ENCODE measurements at places on chromosomes 2 and 18.

DNA sequence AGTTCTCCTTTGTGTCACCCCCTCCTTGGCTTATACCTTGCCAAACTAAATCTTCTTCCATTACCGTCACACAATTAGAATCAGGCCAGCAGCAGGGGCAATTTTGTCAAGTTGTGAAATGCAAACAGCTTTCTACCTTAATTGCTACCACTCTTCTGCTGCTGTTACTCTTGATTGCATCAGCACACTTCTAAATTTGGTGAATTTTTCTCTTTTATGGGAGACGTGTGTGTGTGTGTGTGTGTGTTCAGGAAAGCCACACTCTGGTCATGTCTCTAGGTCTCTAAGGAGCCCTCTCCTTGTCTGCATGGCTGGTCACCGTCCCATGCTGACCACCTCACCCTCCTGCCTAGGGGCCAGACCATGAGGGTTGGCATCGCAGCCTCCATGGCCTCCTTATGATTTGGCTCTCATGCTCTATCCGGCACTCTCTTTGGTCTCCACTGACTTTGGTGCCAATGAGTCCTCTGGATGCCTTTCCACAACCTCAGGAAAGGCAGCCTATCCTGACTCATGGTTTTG lies 87.7 kb downstream of the GATA6 start:
- DNase-seq: no peak

- DNase-seq: no peak
Observed at GRCh38 chr2:169910109-169910799, 83.0 kb downstream of the UBR3 start.

GRCh38 chr18:46469186-46469915 lies 187.7 kb downstream of the LOXHD1 start:
- no peak for DNase-seq

- no peak for DNase-seq
Observed at GRCh38 chr18:28854964-28855363, 678.0 kb upstream of the CDH2 start.

- DNase-seq: no peak
Observed at GRCh38 chr2:239305771-239306170, 95.0 kb downstream of the HDAC4 start.

DNA sequence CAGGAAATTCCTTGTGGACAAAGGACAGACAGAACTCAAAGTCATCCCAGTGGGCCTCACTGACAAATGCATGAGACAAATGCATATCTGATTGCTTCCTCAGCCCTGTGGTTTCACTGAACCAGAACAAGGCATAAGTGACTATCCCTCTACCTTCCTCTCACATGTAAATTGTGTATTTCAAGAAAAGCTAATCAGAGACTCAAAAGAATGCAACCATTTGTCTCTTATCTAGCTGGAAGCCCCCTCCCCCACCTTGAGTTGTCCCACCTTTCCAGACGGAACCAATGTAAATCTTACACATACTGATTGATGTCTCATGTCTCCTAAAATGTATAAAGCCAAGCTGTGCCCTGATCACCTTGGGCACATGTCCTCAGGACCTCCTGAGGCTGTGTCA lies 102.0 kb upstream of the TMEM200C start:
- no peak for DNase-seq

GRCh38 chr2:217953011-217953481 lies 49.7 kb downstream of the TNS1 start:
- no peak for DNase-seq

DNA sequence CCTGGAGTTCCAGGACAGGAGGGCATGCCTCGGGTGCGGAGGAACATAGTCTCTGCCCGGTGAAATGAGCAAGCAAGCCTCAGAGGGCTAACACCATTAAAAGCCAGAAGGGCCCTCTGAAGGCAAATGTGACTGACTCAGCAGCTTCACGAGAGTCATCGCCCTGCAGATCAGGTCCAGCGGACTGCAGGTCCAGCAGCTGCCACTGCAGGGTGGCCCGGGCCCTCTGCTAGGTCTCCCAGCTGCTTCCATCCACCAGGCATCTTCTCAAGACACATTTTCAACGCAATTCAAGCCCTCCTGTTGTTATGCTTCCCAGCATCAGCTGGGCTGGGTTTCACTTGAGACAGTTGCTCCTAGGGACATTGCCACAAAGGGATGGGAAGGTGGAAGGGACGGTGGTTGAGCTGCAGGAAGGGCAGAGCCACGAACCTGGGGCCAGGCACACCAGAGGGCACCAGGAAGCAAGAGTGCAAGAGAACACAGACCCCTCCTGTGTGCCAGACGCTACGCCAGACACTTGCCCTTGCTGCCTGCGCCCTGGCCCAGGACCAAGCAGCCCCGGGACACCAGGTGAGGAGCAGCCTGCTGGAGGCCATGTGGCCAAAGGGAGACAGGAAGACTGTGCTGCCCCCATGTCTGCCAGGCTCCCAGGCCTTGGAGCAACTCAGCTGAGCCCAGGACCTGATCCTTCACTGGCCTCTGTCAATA lies 173.0 kb downstream of the HDAC4 start:
- no peak for DNase-seq

- DNase-seq: no peak
Observed at GRCh38 chr2:237472187-237472712, 14.8 kb upstream of the MLPH start.

GRCh38 chr2:7930800-7931635 lies 750.8 kb upstream of the ID2 start:
- DNase-seq: peak; percentile 70

- no peak for DNase-seq
Observed at GRCh38 chr2:147595200-147595599, 249.6 kb upstream of the ACVR2A start.

DNA sequence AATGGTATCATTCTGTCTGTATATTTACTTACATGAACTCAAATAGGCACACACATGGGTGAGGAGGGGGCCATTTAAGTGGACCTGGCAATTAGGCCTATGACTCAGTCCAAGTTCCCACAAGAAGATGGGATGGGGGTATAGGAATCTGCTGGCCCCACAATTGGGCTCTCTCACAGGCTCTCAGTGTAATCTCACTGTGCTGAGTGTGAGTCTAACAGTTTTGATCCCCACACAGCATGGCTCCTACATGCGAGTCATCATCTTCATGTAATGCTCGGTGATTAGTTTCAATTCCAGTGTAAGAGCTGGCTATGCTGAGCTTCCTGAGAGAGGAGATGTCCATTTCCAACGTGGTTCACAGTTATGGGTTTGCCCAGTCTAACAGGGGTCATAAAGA lies 114.0 kb downstream of the GATA6 start:
- no peak for DNase-seq

- DNase-seq: no peak
Observed at GRCh38 chr2:99478632-99479031, 11.2 kb downstream of the REV1 start.

GRCh38 chr2:225002656-225003045 lies 39.6 kb downstream of the DOCK10 start:
- no peak for DNase-seq

DNA sequence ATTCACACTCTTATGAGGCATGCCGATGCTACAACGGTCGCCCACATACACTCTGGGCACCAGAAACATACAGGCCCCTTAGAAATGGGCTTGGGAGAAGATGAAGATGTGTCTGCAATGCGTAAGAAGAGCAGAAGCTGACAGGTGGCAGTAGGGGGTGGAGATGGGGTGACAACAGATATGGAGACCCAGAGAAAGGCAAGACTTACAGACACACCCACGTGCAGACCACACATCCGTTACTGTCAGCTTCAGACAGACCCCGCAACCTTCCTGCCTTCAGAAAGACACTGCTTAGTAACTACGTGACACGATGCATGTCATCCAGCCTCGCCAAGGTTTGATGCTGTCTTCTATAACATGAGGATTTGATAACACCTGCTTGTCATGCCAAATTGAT lies 89.5 kb downstream of the ZFP36L2 start:
- DNase-seq: no peak

DNA sequence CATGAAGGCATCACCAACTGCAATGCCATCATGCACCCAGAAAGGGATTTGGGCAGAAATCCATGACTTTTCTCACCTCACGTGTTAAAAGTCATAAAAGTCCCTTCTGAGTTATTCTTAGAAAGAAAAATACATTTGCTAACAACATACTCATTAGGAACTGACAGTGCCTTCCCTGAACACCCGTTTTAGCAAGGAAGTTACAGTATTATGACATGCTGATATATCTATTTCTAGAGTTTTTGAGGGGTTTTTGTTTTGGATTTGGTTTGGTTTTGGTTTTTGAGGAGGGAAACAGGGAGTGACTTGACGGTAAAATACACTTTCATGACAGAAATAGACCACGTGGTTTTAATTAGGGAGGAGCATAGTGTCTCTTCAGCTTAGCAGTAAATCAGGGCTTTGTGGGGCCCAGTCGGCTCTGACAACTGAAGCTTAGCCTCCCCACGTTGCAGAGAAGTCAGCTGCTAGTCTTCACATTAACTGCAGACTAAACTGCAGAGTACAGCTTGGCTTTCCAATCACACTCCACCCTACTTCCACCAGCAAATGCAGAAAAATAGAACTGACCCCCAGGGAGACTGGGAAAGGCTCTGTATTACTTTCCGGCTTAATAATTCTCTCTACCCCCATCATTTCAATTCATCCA lies 141.4 kb downstream of the FAM124B start:
- no peak for DNase-seq

GRCh38 chr2:23772056-23772455 lies 154.9 kb downstream of the ATAD2B start:
- DNase-seq: no peak

- DNase-seq: no peak
Observed at GRCh38 chr2:160835166-160835565, 325.1 kb upstream of the TANK start.

DNA sequence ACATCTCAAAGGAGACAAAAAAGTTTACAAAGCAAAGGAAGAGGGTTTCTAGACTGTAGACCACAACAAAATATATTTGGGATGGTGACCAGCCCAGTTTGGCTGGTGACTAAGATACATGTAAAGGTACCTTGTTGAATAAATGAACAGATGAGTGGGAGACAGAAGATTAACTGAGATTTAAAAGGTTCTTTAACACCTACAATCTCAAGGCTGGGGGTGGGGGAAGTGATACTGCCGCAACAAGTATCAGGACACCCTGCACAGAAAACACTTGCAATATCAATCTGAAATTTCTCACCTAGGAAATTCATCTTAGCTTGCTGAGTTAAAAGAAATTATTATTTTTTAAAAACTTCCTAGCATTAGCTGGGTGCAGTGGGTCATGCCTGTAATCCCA lies 8.3 kb downstream of the RNF149 start:
- DNase-seq: no peak

GRCh38 chr2:213766465-213766901 lies 482.2 kb downstream of the SPAG16 start:
- DNase-seq: no peak

DNA sequence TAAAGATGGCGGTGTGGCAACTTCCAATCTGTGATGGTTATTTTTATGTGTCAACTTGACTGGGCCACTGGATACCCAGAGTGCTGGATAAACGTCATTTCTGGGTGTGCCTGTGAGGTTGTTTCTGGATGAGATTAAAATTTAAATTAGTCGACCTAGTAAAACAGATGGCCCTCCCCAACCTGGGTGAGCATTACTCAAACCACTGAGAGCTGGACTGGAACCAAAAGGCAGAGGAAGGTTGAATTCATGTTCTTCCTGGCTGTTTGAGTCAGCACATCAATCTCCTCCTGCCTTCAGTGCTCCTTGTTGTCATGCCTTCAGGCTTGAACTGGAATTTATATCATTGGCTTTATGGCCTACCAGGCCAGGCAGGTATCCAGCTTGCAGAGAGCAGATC lies 190.8 kb upstream of the RGPD4 start:
- no peak for DNase-seq

GRCh38 chr2:62410015-62410453 lies 96.0 kb downstream of the TMEM17 start:
- no peak for DNase-seq

DNA sequence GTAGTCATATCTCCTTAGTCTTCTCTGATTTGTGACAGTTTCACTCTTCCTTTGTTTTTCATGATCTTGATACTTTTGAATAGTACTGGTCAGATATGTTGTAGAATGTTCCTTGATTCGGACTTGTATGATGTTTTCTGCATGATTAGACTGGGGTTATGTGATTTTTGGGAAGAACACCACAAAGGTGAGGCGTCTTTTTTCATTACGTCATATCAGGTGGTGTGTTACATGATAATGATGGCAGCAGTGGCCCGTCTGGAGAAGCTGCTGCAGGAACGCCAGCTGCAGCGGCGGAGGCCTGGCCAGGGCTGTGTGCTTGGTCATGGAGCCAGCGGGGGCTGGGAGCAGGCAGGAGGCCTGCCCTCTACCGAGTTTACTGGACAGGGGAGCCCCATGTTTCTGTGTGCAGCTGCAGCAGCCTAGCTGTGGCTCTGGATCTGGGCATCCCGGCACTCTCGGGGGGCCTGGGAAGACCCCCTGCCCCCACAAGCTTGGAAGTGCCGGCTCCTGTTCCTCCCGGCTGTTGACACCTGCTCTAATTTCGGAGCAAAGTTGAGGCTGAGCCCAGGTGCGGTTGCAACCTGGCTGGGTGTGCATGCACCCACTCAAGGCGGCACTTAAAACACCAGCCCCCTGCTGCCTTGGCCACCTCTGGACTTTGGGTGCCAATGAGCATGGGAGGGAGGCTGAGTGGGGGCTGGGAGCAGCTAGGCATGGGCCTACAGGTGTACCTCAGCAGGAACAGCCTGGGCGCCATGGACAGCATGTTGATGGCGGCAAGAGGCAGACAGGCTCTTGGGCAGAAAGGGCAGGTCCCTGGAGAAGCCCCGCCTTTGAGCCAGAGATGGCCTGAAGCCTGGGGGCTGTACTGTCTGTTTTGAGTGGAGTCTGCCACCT lies 26.1 kb downstream of the SLC4A10 start:
- no peak for DNase-seq

GRCh38 chr2:182581196-182581935 lies 134.7 kb upstream of the DNAJC10 start:
- no peak for DNase-seq

- no peak for DNase-seq
Observed at GRCh38 chr18:35524226-35524625, 26.5 kb upstream of the INO80C start.

Measured in activated CD8-positive, alpha-beta memory T cell treated with anti-CD3 and anti-CD28 coated beads, Interleukin-2, amount 50 U/mL, for 48 hours (primary cell).